ENCODE measurements at places on chromosomes 1 and 21.

DNA sequence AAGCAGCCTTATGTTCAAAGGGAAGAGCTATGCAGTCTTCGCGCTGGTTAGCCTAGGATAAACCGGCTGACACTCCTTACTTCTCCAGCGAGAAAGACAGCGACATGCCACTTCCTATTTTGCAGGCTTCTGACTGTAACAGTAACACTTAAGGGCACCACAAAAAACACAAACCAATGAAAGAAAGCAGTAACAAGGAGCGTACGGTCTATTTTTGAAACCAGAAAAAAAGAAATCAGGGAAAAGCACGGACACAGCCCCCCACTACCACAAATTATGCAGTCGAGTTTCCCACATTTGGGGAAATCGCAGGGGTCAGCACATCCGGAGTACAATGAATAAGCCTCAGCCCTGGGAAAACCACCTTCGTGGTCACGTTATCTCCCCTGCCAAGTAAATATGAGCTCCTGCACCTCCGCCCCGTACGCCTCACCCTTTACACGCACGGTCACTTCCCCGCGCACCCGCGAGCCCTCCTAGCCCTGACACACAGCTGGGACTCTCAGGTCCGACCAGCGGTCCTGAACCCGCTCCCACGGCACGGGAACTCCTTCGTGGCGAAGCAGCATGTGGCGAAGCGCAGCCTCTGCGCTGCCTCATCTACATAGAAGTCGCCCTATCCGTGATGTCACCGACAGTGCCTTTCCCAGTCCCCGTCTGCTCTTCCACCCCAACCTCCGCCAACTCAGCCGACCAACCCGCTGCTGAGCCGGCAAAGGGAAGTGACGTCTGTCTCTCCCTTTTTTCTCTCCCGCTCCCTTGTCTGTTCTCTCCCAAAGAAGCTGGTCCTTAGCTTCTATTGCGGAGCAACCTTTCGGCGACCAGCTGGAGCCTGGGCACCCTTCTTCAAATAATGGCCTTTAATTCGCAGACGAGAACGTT lies 40.9 kb upstream of the PPIAL4F start:
- peak; percentile 82 for DNase-seq

DNA sequence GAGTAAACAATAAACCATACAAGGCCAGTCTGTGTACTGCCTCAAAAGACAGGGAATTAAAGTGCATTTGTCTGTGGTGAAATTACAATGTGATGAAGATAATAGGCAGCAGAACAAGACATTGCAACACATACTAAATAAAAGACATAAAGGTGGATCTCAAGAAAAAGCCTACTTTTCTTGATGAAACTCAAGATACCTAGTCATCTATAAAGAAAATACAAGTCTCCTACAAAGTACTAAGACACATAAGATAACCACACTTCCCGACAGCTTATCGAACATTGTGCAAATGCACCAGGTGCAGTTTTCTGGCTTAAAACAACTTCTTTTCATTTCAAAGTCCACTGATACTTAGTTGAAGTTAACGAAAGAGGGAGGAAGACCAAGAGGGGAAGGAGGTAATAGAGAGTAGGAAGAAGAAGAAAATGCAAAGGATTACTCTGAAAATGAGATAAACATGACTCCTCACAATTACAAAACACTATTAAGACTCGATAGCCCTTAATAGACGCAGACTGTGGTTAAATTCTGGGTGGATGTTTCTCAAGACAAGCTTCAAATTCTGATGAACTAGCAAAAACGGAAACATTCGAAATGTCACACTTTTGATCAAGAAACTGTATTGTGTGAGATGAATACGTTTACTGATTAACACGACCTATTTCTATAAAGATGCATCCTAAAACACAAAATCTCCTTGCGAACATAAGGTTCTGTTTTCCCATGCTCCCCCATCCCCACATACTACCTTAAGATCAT lies 2.0 kb downstream of the HNRNPR start:
- DNase-seq: no peak

DNA sequence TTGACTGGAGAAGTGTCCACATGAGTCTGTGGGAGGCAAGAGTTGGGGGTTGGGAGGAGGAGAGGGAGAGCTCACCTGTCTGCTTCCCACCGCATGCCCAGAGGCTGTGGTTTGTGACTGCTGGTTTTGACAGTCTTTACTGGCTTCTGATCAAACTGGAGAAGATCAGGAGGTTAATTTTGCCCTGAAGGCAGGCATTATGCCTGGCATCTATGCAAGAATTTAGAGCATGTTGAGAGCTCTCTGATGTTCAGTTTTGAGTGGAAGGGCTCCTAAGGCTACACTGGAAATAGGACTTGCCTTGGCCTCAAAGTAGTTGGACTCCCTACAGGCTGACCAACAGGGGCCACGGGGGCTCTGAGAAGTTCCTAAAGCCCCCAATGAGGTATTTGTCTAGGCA lies 101.6 kb downstream of the TLR5 start:
- no peak for DNase-seq

DNA sequence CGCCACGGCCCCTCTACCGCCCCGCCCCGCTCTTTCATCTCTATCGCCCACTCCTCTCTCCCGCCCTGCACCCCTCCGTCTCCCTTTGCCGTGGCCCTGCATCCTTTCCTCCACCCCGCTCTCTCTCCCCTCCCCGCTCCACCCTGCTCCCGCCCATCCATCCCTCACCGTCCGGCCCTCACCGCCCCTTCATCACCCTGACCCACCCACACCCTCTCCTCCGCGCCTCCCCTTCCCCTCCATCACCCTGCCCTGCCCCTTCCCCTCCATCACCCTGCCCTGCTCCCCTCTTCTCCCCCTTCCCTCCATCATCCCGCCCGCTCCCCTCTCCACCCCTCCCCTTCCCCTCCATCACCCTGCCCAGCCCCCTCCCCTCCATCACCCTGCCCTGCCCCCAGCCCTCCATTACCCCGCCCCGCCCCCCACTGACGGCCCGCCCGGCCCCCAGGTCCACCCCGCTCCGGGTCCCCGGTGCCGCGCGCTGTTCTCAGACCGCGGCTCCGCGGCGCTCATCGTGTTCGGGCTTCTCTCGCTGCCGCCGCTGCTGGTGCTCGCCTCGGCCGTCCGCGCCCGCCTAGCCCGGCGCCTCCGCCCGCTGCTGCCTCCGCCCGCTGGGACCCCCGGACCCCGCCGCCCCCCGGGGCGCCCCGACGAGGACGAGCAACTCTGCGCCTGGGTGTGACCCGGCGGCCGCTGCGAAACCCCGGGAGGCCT lies 6.2 kb upstream of the ANKRD65 start:
- no peak for DNase-seq

- DNase-seq: no peak
Observed at GRCh38 chr1:35931446-35932157, 697 bp downstream of the AGO3 start.

DNA sequence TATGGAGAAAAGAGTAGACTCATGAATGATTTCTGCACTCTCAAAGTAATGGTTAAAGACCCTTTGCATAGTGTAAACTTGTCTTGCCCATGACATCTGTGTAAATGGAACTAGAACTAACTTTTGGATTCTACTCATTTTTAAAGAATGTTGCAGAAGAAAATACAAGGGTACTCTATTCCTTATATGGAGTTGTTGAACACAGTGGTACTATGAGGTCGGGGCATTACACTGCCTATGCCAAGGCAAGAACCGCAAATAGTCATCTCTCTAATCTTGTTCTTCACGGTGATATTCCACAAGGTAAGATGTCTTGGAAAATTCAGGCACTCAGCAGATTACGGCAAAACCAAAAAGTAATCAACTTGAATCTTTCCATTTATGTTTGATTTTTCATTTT lies 19.8 kb downstream of the CCT8 start:
- no peak for DNase-seq

- no peak for DNase-seq
Observed at GRCh38 chr1:53155534-53155933, 13.1 kb upstream of the SLC1A7 start.

DNA sequence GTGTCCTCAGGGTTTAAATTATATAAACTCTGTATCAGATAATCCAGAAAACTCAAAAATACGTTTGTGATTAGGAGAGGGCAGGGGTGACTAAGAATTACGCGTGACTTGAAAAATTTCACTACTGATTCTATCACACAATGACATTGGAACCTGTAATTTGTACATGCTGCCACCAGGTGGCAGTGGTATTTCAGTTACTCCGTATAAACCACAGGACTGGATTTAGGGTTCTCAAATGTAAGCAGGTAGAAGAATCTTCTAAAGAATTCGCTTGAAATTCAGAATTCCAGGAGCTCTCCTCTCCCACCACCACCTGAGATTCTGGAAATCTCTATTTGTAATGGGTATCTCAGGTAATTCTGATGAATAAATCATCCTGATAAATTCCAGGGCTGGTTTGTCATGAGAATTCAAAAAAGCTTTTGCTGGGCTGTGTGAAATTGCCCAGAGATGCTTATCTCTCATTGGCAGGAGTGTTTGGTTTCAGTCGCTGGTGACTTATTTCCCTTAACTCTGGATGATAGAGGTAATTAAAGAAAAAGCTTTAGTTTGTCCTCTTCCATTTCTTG lies 1.7 kb upstream of the KRTAP7-1 start:
- no peak for DNase-seq

GRCh38 chr21:27129215-27129614 lies 162.3 kb upstream of the ADAMTS5 start:
- DNase-seq: no peak

GRCh38 chr21:41951876-41952567 lies 1.8 kb downstream of the C2CD2 start:
- no peak for DNase-seq

- no peak for DNase-seq
Observed at GRCh38 chr1:152141971-152142584, 16.9 kb downstream of the RPTN start.

DNA sequence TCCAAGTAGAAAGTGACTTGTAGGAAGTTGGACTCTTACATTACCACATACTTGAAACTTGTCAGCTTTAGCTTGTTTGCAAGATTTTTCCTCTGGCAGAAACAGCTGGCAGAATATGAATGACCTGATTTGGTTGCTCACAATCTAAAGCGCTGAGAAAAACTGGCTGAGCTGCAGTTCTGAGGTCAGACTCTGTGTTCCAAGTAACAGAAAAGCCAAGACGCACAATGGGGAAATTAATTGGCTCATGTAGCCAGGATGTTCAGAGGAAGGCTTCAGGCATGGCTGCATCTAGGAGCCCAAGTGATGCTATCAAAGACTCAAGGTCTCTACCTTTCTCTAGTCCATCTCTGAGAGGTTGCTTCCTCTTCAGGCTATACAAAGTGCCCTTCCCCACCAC lies 27.0 kb downstream of the ALPL start:
- DNase-seq: no peak
